ENCODE measurements at places on chromosomes 13 and 19. TPM values are rescaled to one million over a fixed set of nuclear protein-coding genes. Genes with fewer than 3 reads are reported as not detected.

ZNF415 gene
- 32.2 TPM for total RNA-seq

KLK15 gene
- total RNA-seq, result not detected

ZNF578 gene
- 36.6 TPM for total RNA-seq

PDX1 gene
- not detected for total RNA-seq

BRD4 gene
- total RNA-seq, result 28.8 TPM

ZNF730 gene
- total RNA-seq, result 26.0 TPM

JAK3 gene
- total RNA-seq, result 0.94 TPM

TMEM255B gene
- total RNA-seq, result 0.31 TPM

ZIK1 gene
- total RNA-seq, result 30.4 TPM

ERFL gene
- not detected for total RNA-seq

UHRF1 gene
- total RNA-seq, result 10.0 TPM

ZNF616 gene
- total RNA-seq, result 35.1 TPM

FBL gene
- total RNA-seq, result 121 TPM

ZNF99 gene
- total RNA-seq, result 1.6 TPM

CARM1 gene
- 34.7 TPM for total RNA-seq

PIP5K1C gene
- total RNA-seq, result 32.9 TPM

Measured in parietal lobe (tissue), 2 donors.